Body of pancreas (tissue), 4 donors: ENCODE measurements at places on chromosomes 5 and 9. TPM values are rescaled to one million over a fixed set of nuclear protein-coding genes. Genes with fewer than 3 reads are reported as not detected.
A peak's percentile ranks its signal among the peaks of the same experiment; 100 is the strongest.

UBLCP1 gene
- 16.2 TPM for total RNA-seq

LCN15 gene
- total RNA-seq: not detected

GRCh38 chr5:119036101-119036762 lies 34.7 kb upstream of the DMXL1 start:
- no peak for DNase-seq

GRCh38 chr9:137007108-137007815 lies 10.9 kb upstream of the CLIC3 start:
- peak; percentile 36 for DNase-seq

SLC6A19 gene
- total RNA-seq: 0.66 TPM

RELL2 gene
- 8.9 TPM for total RNA-seq

DNA sequence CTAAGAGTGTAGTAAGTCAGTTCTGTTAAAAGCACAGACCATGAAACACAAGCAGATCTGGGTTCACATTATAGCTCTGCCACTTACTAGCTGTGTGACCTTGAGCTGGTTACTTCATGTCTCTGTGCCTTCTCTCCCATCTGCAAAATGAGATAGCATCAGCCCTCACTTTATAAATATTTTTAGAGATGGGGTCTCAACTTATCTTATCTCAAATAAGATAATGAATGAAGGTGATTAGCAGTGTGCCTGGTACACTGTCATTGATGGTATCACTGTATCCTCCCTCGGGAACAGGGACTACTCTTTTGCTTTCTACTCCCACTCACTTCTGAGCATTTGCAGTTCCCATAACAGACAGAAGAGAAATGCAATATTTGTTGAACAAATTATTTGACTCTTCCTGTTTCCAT lies 52.4 kb downstream of the GALNT10 start:
- DNase-seq: no peak

- peak; percentile 81 for DNase-seq
Measured at GRCh38 chr9:136051837-136052471, 43.1 kb downstream of the NACC2 start.
